ENCODE measurements at places on chromosomes 7 and 10.

GRCh38 chr10:49760789-49761188, 1.3 kb downstream of the OGDHL start:
- no peak for DNase-seq

DNA sequence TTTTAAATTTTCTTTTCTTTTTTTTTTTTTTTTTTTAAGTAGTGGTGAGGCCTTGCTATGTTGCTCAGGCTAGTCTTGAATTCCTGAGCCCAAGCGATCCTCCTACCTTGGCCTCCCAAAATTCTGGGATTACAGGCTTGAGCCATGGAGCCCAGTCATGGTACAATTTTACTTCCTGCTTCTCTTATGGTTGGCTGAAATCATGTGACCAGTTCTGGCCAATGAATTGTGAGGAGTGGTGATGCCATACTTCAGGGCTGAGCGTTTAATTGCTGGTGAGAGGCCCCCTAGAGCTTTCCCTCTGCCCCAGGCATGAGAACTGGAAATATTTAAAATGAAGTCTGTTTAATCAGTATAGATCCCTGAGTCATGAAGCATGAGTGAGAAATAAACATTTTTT, 22.2 kb upstream of the BAIAP2L1 start:
- peak; percentile 11 for DNase-seq

DNA sequence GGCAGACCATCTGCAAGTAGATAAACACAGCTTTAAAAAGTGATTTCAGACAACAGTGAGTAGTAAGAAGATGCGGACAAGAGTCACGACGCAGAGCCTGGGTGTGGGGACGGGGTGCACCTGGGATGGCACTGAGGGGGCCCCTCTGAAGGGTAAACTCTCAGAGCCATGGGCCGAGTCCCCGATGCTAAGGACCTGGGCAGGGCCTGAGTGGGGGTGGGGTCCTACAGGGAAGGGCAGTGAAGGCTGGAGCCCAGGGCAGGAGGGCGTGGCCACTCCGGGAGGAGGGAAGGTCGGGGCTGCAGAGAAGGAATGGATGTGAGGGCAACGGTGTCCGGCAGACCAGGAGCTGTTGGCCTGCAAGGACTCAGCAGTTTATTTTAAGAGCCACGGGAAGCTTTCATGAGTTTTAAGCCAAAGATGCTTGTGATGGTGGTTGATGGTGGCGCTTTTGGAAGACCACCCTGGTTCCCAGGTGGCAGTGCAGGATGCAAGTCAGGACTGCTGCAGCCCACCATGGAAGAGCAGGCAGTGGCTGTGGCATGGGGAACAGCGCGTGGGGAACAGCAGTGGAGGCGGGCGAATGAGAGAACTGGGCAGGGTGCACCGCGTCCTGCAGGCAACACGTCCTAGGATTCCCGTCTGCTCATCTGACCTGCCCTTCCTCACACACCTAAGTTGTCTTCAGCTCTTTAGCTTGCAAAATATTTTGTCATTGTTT, 296.8 kb downstream of the DNAJB6 start:
- no peak for DNase-seq

DNA sequence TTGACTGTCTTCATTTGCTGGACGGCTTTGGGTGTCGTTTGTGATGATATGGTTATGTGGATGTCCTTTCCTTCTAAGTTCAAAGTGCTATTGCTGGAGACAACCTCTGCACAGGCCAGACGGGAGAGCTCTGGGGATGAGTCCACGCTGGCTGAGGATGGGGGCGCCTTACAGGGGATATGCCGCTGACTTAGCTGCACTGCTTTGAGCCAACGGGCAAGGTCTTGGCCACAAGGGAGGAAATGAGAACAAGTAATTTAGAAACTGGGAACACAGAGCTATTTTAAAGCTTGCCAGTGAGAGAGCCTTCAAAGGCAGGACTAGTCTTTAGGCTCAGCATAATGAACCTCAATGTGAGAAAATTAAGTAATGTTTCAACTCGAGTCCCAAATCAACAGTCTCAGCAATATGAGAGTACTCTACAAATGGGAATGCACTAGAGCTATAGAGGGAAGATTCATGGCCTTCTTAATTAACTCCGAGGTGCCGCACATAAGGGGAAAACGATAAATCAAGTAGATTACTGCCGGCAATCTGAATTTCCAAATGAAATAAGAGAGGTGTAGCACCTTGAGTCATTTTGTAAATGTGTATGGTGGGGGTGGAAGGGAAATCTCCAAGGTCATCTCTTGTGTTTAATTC, 209.3 kb downstream of the JAZF1 start:
- no peak for DNase-seq

GRCh38 chr7:105391429-105391828, 2.7 kb upstream of the SRPK2 start:
- DNase-seq, result no peak

GRCh38 chr10:89515031-89515841, 20.2 kb downstream of the SLC16A12 start:
- no peak for DNase-seq

GRCh38 chr7:43337811-43338210, 225.4 kb downstream of the HECW1 start:
- no peak for DNase-seq

GRCh38 chr10:102744374-102745051, 765 bp downstream of the WBP1L start:
- DNase-seq, result no peak

- no peak for DNase-seq
Observed at GRCh38 chr7:35768346-35768745, 32.5 kb upstream of the SEPTIN7 start.

DNA sequence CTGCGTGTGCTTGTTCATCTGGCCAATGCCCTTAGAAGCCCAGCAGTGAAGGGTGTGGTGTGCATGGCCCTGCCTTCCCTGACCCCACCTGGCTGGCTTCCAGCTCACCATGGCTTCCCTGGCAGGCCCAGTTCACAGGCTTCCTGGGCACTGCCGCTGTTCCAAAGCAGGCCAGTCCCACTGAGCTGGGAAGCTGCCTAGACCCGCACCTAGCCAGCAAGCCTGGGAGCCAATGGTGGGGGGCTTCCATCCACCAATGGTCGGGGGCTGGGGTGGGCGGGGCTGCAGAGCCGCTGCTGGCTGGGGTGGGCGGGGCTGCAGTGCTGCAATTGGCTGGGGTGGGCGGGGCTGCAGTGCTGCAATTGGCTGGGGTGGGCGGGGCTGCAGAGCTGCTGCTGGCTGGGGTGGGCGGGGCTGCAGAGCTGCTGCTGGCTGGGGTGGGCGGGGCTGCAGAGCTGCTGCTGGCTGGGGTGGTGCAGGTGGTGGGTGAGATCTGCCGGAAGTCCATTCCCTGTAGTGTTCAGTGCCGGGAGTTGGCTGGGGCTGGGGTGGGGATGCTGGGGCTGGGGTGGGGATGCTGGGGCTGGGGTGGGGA, 12.4 kb downstream of the CALY start:
- no peak for DNase-seq

DNA sequence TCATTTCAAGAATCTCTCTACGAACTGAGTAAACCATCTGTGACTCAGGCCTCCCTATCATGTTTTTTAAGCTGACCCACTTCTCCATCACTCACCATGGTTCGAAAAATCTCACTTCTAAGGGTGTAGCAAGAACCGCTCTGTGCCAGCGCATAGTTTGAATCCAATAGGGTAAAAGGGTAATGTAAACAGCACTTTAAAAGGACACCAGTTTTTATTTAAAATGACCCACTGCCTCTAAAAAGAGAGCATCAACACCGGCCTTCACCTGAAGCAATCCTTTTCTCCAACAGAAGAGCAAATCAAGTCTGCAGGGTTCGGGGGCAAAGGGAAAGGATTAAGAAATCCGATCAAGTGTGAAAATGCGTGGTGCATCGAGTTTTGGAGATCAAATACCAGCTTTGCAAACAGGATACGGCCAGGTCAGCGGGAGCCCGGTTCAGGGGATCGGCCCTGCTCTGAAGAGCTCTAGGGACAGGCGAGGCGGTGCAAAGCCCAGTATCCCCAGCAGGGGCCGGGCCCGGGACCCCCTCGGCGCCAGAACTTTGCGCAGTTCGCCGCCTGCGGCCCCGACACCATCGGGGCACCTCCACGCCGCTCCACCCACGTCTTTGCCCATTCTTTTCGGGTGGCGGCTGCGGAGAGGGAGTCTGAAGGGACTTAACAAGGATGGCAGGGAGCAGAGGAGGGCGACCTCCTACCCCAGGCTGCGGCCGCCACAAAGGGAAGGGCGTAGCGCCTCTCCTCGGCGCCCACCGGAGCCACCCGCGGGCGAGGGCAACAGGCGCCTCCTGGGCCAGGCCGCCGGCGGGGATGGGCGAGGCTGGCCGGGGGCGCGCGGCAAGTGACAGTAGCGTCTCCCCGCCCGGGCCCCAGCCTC, 842 bp downstream of the NMT2 start:
- DNase-seq, result peak; percentile 24

- DNase-seq, result peak; percentile 20
Observed at GRCh38 chr10:22550732-22551131, 163.6 kb downstream of the PIP4K2A start.

DNA sequence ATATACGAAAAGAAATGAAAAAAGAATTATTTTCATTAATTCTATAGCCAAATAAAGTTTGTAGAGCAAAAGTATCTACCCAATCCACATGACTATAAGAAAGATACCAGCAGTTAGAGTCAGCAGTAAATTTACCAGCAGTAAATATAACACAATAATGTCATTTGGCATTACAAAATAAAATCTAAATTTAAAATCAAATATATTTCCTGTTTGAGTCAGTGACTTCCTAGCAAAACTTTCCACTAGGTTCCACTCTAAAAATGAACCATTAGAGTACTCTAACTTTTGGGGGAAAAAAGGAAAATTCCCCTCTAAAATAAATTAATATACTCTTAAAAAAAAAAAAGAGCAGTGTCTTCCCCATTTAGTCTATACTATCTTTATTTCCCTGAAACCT, 144.8 kb downstream of the CPEB3 start:
- DNase-seq, result no peak

Data from CD14-positive monocyte (primary cell).